ENCODE measurements at places on chromosomes 1 and 21.
A peak's percentile ranks its signal among the peaks of the same experiment; 100 is the strongest.

DNA sequence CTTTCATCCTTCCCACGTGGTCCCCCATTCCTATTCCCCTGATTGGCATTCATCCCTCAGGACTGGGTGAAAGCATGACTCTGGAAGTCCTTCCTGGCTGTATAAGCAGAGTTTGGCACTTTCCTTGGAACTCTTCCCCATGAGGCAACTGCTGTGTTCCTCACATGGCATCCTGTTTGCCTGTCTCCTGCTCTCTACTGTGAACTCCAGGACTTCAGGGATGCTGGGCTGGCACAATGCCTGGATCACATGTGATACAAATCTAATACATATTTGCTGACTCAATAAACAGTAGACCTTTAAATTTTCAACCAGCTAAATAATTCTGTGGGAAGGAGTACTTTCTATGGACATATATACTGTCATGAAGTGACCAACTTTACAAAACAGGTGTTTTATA lies 46.8 kb upstream of the EDEM3 start:
- DNase-seq: no peak

GRCh38 chr21:46323227-46323709 lies 402 bp downstream of the C21orf58 start:
- DNase-seq: no peak

DNA sequence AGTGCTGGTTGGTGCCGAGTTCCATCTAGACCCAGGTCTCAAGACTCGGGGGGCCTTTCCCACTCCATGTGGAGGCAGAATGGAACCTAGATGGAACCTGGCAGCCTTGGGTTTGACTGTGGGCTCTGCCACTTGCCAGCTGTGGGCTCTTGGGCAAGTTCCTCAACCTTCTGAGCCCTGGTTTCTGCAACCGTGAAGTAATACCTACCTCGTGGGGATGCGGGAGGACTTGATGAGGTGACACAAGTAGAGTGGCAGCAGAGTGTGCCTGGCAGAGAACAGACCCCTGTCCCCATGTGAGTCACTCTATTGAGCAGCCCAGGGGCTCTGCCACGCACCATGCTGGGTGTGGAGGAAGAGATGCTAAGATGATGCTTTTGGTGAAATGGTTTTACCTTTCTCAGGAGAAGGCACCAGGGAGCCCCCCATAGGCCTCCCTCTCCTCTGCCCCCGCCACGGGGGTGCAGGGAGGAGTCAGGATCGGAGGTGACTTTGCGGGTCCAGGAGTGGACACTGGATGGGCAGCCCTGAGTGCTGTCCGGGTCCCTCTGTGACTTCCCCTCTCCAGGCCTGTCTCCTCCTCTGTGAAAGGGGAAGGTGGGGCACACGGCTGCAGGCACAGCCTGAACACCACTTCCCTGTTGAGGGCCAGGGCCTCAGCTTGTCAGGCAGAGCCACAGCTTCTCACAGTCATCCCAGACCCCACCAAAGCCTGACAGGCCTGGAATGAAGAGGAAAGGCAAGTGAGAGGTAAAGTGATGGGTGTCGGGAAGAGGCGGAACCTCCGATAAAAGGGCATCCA lies 36.7 kb upstream of the EDN2 start:
- no peak for DNase-seq

DNA sequence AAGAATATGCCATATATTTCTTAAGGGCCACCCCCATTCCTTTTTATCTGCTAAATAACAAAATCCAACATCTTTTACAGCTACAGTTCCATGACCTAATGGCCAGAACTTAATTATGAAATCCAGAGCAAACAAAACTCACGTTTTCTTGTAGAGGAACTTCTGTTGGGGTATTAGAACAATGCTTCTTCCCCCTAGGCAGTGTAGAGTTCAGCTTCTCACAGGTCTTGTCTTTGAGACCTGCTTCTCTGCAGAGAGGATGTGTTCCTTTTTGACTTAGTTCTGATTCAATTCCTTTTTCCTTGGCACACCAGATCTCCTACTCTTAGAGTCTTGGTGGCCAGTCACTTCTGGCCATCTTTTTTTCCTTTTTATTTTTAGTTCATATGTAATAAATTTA lies 22.2 kb downstream of the VAV3 start:
- no peak for DNase-seq

GRCh38 chr1:83676106-83676505 lies 322.8 kb downstream of the TTLL7 start:
- no peak for DNase-seq

DNA sequence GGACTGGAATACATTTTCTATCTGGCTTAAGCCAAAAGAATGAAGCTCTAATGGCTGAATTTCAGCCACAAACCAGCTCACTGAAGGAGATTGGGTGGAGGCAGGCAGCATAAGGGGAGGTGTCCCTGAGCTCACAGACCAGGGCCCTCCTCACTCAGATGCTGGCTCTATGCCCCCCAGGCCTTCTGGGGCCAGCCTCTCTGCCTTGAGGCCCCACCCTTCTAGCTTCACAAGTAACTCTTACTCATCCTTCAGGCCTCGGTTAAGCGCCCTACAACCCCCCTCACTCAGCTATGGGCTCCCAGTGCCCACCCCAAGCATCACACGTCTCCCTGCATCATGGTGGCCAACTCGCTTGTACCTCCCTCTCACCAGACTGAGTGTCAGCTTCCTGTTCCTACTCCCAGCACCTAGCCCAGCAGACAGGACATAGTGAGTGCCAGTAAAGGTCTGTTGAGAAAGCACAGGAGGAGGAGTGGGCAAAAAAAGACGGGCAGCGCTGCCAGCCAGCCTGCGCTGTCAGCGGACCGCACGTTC lies 40.8 kb upstream of the GPR157 start:
- DNase-seq: no peak

DNA sequence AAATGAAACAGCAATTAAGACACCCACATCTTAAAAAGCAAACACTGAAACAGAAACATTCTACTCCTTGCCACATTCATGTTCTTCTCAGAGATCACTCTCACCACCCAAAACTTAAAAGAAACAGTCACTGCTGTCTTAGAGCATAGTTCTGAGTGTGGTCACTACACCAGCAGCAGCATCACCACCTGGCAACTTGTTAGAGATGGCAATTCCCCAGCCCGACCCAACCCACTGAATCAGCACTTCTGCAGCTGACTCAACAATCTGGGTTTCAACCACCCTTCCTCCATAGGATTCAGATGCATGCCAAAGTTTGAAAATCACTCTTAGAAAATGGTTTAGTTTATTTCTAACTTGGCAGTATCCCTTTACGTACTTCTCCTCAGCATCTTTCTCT lies 126.1 kb downstream of the CDC42BPA start:
- DNase-seq: peak; percentile 49

DNA sequence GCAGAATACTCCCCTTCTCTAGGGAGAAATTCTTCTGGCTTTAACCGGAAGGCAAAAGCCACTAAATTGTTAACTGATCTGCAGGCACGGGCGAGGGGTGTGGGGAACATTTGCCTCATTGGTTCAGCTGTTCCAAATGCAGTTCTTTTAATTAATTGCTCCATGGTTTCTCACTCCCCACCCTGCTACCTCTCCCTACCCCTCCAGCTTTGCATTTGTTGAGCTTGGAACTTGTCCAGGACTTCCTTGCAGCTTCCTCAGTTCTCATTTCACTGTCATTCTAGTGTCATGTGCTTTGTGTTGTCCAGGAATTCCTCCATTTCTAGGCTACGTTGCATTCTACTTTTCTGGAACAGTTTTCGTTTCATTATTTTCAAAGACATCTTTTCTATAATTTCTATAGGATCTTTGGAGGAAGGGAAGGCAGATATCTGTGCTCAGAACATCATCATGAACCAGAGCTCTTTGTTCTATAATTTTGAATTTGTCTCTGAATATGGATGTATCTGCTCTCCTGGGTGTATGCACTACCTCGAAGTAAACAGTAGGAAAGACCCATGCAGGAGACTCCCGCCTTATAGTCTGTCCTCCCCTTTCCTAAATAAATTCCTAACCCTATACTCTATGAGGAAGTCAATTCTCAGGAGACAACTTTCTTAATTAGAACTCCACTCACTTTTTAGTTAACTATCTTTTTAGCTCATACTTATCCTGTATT lies 132.4 kb upstream of the LMO4 start:
- no peak for DNase-seq

GRCh38 chr1:226073184-226073950 lies 10.9 kb downstream of the H3-3A start:
- no peak for DNase-seq

DNA sequence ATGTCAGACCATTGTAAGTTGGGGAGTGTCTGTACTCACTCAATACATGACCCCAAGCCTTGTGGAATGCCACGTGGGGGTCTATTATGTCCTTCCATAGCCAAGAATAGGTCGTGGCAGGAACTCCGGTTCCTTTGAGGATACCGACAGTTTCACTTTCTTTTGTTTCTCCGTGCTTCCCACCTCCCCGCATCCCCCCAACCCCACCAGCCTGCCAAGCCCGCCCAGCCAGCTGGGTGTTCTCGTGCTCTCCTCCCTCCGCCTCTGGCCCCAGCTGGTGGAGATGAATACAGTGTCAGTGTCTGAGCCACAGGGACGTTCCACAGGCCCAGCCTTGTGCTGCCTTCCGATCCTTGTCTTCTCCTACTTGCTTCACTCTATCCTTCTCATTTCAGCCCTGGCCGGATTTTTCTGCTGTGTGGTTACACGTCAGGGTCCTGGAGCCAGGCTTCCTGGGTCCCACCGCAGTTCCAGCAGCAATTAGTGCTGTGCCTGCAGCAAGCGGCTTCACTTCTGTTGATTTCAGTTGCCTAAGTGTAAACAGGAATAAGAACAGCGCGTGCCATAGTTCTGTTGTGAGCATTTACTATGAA lies 4.1 kb upstream of the AGTRAP start:
- DNase-seq: no peak

DNA sequence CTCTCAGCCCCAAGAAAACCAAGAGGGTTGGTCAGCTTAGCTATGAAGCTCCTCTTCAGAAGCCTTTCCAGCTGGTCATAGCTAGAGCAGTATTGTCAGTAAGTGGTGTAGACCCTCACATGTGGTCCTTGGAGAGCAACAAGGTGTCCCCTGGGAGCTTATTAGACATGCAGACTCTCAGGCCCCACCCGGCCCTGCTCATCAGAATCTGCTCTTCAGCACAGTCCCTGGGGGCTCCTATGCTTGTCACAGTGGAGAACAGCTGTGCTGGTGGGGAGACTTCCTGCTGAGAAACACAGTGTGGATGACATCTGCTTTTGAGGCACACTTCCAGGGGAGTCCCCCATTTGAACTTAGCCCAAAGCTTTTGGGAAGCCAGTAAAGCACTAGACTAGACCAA lies 21.9 kb upstream of the NEK2 start:
- no peak for DNase-seq

- DNase-seq: peak; percentile 93
Observed at GRCh38 chr1:28926629-28927265, 12.4 kb downstream of the EPB41 start.

DNA sequence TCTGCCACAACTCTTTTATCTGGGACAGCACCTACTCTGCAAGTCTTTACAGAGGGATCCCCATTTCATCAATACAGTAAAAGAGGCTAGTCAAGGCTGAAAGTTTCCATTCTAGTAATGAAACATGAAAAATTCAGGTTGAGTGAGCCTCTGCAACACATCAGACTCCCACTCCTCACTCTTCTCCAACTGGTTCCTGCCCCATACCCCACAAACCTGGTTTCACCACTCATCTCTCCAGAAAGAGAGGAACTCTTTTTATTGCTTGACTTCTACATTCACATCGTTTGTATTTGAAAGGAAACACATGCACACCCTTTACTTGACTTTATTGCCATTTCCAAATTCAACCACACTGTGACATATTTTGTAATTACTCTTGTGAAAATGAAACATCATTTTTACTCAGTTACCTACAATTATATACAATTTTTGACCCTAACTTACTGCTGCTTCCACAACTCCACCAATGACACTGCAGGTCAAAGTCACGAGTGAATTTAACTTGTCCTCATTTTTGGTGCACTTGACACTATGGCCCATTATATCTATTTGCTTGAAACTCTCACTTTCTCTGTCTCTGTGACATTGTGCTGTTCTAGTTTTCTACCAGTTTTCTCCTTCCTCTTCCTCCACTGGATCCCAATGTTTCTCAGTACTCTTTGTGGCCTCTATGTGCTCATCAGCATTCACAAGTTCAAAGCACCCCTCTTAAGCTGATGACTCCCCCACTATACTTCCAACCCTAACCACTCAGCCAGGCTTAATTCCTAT lies 8.0 kb downstream of the STX6 start:
- no peak for DNase-seq

DNA sequence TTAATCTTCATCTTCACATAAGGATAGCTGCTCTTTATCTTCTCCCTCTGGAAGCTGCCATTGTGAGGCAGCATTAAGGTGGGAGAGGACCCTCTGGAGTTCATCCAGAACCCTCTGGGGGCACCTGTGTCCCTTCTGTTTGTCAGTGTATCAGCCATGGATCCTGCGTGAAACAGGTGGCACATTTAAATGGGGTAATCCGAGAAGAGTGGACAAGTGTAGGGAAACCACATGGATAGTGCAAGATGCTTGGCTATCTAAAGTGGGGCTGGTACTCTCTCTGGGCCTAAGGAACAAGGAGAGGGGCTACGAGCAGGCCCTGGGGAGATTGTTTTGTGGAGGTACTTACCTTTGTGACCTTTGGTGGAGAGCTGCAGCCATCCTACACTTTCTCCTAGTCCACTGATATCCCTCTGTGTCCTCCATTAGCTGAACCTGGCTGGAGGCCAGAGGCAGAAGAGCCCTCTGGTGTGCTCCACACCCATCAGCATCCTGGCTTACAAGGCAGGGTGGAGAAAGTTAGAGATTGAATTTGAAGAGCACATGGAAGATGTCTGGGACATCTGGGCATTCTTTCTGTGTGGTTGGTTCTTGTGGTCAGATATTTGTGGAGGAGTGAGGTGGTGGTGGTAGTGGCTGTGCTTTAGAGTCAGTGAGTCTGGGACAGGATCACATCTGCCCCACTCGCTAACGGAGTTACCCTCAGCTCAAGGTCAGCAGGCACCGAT lies 117.7 kb downstream of the FGGY start:
- DNase-seq: no peak

GRCh38 chr1:221162352-221162751 lies 283.1 kb downstream of the HLX start:
- no peak for DNase-seq

GRCh38 chr1:155083865-155084721 lies 5.5 kb downstream of the EFNA3 start:
- DNase-seq: no peak

- no peak for DNase-seq
Observed at GRCh38 chr1:3011631-3012455, 9.4 kb upstream of the ACTRT2 start.
